NCI-H524 (cell line): ENCODE measurements at places on chromosomes 13 and 19.

DNA sequence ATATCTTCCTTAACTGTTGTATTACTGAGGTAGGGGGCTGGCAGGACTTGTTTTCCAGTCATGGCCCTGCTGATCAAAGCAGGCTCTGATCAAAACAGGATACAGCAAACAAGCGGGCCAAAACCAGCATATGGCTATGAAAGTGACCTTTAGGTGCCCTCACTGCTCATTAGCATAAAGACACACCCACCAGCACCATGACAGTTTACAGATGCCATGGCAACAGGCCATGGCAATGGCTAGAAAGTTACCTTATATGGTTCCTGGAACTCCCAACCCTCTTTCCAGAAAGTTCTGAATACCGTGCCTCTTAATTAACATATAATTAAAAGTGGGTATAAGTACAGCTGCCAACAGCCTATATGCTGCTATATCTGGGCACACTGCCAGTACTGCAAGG, 551.4 kb upstream of the SGCG start:
- DNase-seq, result peak; percentile 24

GRCh38 chr13:105105471-105105870, 1430.0 kb downstream of the EFNB2 start:
- no peak for DNase-seq

DNA sequence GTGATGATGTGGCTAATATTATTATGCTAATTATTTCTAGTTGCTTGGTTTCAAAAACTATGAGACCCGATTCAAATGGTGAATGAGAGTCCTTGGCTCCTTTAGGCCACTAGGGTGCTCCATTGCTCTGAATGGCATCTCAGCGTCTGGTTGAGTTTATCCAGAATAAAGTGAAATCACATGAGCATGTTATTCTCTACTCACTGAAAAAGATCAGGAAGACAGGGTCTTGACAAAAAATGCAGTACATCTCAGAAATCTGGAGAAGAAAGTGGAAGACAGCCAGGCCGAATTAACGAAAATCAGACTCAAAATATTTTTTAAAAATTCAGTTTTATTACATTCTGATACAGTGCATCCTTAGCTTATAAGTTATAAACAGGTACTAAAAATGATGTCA, 516.2 kb downstream of the MYO16 start:
- DNase-seq, result peak; percentile 64

GRCh38 chr13:90883592-90883991, 463.9 kb upstream of the MIR17HG start:
- no peak for DNase-seq

DNA sequence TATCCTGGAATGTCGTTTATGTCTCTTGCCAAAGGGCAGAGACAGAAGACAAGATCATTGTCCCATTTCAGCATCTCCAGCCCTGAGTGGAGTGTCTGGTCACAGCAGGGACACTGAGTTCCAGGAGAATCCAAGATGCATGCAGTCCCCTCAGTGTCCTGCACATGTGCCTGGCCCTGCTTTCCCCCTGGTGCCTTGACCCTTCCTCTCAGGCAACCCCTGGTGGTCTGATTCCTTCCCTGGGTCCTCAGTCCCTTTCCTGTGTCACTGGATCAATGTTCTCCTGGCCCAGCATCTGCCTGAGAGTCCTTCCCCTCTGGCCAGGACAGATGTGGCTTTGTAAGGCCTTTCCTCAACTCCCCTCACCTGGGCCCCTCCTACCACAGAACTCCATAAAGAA, 9.0 kb downstream of the CEACAM21 start:
- DNase-seq, result no peak

DNA sequence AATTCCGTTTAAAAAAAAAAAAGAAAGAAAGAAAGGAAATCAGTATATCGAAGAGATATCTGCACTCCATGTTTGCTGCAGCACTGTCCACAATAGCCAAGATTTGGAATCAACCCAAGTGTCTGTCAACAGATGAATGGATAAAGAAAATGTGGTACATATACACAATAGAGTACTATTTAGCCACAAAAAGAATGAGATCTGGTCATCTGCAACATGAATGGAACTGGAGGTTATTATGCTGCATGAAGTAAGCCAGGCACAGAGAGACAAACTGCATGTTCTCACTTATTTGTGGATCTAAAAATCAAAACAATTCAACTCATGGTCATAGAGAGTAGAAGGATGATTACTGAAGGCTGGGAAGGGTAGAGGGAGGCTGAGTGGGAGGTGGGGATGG, 16.3 kb downstream of the ZNF565 start:
- DNase-seq, result no peak

- DNase-seq, result no peak
These were observed 1306.9 kb downstream of the UQCRFS1 start for GRCh38 chr19:27906081-27906480.

DNA sequence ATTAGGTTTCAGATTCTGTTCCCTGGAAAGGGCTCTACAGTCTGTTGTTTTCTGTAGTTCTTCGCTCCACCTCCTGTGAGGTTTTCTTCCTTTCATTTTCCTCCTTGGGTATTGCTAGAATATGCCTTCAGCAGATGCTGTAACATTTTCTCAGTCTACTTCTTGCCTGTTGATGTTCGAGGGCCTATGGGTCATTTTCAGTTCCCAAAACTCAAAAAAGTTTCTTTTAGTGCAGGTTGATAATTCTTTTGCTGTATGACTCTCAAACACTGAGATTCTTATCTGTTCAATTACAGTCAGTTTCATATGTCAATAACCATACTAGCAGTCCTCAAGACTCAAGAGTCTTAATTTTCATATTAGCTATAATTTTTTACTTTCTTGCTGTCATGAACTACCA, 268.3 kb downstream of the RFC3 start:
- DNase-seq, result no peak

GRCh38 chr19:56270676-56271075, 1.9 kb upstream of the EDDM13 start:
- no peak for DNase-seq

DNA sequence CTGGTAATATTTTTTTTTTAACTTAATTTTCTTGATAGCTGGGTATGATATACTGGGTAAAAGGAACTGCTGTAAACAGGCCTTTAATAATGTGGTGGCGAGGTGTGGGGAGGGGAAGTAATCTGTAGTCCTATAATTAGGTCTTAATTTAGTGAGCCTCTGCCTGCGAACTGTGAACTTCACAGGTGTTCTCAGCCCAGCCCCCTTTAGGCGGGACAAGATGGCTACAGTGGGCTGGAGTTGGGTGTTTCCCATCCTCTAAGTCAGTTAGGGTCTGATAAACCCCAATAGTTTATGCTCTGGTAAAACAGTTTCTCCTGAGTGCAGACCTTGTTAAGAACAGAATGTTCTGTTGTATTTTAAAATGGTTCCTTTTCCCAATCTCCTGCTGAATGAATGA, 97.6 kb upstream of the SERP2 start:
- DNase-seq, result no peak

DNA sequence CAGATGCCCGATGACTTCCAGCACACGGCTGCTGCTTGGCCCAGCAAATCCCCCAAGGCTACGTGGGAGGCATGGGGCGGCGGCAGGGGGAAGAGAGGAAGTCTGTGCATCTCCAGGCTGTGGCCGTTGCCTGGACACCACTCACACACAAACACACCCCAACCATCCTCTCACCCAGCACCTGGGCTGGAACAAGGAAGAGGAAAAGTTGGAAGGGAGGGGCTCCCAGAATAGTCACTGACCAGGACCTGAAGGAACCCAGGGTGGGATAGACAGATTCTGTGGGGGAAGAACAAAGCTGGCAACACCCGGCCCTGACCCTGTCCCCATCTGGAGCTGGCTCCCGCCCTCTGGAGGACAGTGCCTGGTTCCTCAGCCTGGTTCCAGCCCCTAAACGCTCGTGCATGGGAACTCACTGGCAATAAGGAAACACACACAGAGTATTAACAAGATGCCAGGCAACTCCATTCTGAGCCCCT, 11.2 kb downstream of the PPP6R1 start:
- DNase-seq, result no peak

DNA sequence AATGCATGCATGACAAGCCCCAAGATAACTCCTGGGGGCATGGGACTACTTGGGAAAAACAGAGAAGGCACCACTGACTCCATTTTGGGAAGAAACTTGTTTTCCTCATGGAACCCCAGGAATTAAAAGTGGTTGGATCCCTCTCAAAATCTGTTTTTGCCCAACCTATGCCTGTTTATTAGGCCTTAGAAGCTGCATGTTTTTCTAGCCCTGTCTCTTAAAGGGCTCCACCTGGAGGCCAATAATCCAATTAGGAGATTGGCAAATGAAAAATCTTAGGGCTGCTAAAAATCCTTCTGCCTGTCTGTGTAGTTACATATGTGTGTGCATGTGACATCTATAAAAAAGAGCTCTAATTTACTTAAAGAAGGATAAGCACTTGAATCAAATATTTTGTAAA, 26.9 kb downstream of the MED4 start:
- DNase-seq, result no peak

DNA sequence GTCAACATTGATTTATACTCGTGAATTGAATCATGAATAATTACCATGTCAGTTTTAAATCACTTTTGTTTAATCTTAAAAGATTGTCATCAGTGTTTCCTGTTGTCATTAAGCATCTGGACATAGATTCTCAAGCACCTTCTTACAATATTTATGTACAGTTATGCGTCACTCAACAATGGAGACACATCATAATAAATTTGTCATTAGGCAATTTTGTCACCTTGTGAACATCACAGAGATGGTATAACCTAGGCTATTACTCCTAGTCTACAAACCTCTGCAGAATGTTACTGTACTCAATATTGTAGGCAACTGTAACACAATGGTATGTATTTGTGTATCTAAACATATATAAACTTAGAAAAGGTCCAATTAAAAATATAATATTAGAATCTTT, 2130.9 kb upstream of the PCDH20 start:
- no peak for DNase-seq
